ENCODE measurements at places on chromosomes 1 and 21. TPM values are rescaled to one million over a fixed set of nuclear protein-coding genes. Genes with fewer than 3 reads are reported as not detected.

GRCh38 chr21:36704281-36704957 lies 5.5 kb downstream of the SIM2 start:
- no peak overlapping the region for H3K4me3 ChIP-seq
- no peaks in the 10 kb centered on the region for H3K36me3 ChIP-seq
- H3K27me3 ChIP-seq, result peaks cover 100% of the 10 kb centered on the region
- H3K27ac ChIP-seq, result no peak overlapping the region
- peaks cover 20% of the 10 kb centered on the region for H3K4me1 ChIP-seq

GRCh38 chr1:47752559-47752958 lies 244.6 kb downstream of the TRABD2B start:
- no peak overlapping the region for H3K4me3 ChIP-seq
- H3K4me1 ChIP-seq, result no peaks in the 10 kb centered on the region
- no peak overlapping the region for H3K27ac ChIP-seq
- no peaks in the 10 kb centered on the region for H3K36me3 ChIP-seq

- peaks cover 22% of the 10 kb centered on the region for H3K36me3 ChIP-seq
- H3K4me1 ChIP-seq, result peaks cover 10% of the 10 kb centered on the region
- H3K27ac ChIP-seq, result peak overlapping the region; percentile 45
- H3K27me3 ChIP-seq, result no peaks in the 10 kb centered on the region
- DNase-seq, result no peak
Measured at GRCh38 chr1:151989211-151989862, 4.3 kb downstream of the S100A10 start.

- DNase-seq, result no peak
- no peaks in the 10 kb centered on the region for H3K36me3 ChIP-seq
- no peak overlapping the region for H3K27ac ChIP-seq
- peaks cover 4% of the 10 kb centered on the region for H3K4me1 ChIP-seq
- H3K4me3 ChIP-seq, result no peak overlapping the region
Measured at GRCh38 chr1:203217668-203218067, 11.8 kb downstream of the CHIT1 start.

GRCh38 chr1:150561974-150562445 lies 12.8 kb downstream of the ADAMTSL4 start:
- no peaks in the 10 kb centered on the region for H3K27me3 ChIP-seq
- H3K27ac ChIP-seq, result peak overlapping the region; percentile 100
- H3K36me3 ChIP-seq, result no peaks in the 10 kb centered on the region
- peak overlapping the region; percentile 60 for H3K4me3 ChIP-seq

DNA sequence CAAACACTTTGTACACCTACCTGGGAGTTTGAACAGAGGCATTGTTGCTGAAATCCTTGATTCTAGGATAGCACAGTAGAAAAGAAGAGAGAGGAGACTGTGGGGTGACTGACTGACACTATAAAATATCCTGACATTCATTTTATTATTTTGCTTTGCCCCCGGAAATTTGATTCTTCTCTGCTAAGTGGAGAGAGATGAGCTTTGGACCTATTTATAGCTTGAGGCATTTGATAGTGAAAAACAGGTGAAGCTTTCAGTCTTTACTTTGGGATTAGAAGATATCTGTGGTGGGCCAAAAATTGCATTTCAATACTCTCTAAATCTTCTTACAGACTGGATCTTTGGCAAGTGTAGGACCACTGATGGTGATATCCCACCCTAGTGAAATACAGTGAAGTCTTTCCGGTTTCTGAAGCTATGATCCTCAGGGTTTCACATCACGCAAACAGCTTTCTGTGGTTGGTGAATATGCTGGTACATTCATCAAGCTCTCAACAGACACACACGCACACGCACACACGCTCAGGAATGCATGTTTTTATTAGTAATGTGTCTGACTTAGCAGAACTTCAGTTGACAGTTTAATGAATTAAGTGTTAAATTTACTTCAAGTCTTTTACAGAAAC lies at the start of gene AMPD1:
AMPD1 (minus strand) TSS at position 117 of the 629 bp plus-strand sequence; CDS start at position 42, 75 bp downstream.
- DNase-seq, result no peak
- no peaks in the 10 kb centered on the region for H3K36me3 ChIP-seq
- no peak within 1 kb of the TSS for H3K27ac ChIP-seq
- no peaks in the 10 kb centered on the region for H3K4me1 ChIP-seq

GRCh38 chr1:10431070-10431730 lies 967 bp downstream of the CENPS start:
- H3K4me3 ChIP-seq, result peak overlapping the region; percentile 71
- no peak for DNase-seq
- peaks cover 13% of the 10 kb centered on the region for H3K4me1 ChIP-seq
- peak overlapping the region; percentile 7 for H3K27ac ChIP-seq

DNA sequence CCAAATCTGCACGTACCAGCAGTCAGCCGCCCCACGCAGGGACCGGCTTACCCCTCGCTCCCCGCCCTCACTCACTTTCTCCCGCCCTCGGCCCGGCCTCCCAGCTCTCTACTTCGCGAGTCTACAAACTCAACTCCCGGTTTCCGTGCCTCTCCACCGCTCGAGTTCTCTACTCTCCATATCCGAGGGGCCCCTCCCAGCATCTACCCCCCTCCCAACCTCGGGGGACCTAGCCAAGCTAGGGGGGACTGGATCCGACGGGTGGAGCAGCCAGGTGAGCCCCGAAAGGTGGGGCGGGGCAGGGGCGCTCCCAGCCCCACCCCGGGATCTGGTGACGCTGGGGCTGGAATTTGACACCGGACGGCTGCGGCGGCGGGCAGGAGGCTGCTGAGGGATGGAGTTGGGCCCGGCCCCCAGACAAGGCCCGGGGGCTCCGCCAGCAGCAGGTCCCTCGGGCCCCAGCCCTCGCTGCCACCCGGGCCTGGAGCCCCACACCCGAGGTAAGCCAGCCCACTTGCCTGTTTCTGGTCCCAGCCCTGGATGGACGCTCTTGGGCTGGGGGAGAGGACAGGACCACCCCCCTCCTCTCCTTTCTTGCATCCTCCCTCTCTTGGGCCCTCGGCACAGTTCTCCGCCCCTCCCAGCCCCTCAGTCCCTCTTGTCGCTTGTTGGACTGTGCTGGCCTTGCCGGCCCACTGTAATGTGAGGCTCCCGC lies at the start of gene ARTN:
ARTN (plus strand) TSS at position 416 of the 715 bp plus-strand sequence. CDS start 1,856 bp downstream, outside the sequence.
- peaks cover 22% of the 10 kb centered on the region for H3K4me1 ChIP-seq
- no peak for DNase-seq
- H3K27ac ChIP-seq, result no peak within 1 kb of the TSS

DNA sequence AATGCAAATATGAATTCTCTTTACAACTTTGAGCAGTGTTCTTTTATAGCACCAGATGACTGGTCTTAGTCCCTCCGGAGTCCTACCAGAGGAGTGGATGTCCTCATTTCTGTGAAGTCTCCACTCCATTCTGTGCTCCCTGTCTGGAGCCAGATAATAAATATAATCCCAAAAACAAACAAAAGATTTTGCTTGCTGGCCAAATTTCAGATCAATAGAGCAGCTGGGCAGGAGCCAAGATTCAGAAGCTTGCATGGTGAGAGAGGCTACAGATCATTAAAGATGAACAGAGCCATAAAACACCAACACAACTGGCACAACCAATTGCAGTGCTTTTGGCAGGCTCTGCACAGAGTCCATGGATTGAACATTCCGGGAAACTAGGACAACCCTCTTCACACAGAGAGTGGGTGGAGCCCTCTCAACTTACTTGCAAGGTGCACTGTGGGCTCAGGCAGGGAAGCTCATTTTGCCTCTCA lies 231.5 kb upstream of the SNX7 start:
- no peaks in the 10 kb centered on the region for H3K36me3 ChIP-seq
- H3K4me1 ChIP-seq, result no peaks in the 10 kb centered on the region
- no peak for DNase-seq
- no peaks in the 10 kb centered on the region for H3K27me3 ChIP-seq

- no peak for DNase-seq
- no peaks in the 10 kb centered on the region for H3K4me1 ChIP-seq
- no peak overlapping the region for H3K27ac ChIP-seq
- H3K4me3 ChIP-seq, result no peak overlapping the region
Measured at GRCh38 chr1:209661071-209661470, 8.8 kb upstream of the LAMB3 start.

DNA sequence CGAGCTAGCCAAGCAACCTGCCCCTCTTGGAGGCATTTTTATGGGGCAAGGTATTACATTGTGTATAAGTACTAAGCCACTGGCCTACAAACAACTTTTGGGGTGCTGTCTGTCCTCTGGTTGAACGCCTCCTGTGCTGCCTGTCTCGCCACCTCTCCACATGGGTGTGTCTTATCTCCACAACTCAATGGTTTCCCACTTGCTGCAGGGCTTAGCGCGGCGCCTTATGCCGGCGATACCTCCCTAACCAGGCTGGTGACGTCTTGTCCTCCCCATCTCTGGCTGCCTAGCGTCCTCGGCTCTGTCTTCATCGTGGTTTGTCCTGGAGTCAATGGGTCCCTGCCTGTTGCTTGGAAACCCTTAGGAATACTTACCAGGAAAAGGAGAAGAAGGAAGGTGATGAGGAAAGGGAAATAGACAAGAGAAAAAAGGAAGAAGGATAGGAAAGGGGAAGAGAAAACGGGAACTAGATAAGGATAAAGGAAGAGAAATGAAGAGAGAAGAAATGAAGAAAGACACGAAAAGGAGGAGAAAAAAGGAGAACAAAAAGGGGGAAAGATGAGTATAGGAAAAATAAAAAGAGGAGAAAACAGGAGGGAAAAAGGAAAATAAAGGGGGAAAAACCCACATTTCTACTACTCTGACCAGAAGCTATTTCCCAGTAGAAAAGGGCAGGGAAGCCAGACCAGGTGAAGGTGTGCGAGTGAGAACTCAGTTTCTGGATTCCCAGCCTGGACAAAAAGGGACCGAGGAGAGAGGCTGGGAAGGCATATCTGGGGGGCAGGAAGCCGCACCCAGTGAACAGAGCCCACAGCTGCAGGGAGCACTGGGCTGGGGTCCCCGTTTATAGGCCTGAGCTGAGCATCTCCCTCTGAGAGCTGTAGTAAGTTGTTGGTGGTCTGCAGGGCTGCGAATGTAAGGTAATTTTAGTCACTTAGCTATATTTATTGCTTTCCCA lies 86.2 kb downstream of the CLIC6 start:
- no peak overlapping the region for H3K4me3 ChIP-seq
- H3K4me1 ChIP-seq, result no peaks in the 10 kb centered on the region
- no peak for DNase-seq
- H3K27me3 ChIP-seq, result no peaks in the 10 kb centered on the region
- H3K36me3 ChIP-seq, result no peaks in the 10 kb centered on the region
- no peak overlapping the region for H3K27ac ChIP-seq

- H3K36me3 ChIP-seq, result peaks cover 26% of the 10 kb centered on the region
- H3K27ac ChIP-seq, result no peak overlapping the region
- H3K4me1 ChIP-seq, result no peaks in the 10 kb centered on the region
- H3K27me3 ChIP-seq, result no peaks in the 10 kb centered on the region
- H3K4me3 ChIP-seq, result no peak overlapping the region
Measured at GRCh38 chr1:46585312-46585938, 18.6 kb downstream of the MKNK1 start.

DNA sequence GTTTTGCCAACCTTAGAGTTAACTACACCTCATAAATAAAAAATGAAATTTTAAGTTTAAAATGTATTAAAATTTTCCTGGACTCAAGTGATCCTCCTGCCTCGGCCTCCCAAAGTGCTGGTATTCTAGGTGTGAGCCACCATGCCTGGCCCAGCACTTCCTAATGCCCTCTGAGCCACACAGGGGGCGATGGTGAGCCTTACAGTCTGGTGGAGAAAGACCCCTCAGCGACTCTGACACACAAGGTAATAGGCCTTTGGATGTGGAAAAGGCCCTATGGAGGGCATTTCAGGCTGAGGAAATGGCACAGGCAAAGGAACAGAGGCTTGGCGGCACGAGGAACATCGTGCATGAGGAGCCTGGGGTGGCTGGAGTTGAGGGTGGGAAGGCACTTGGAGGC lies 6.7 kb downstream of the CITED4 start:
- DNase-seq, result no peak
- no peaks in the 10 kb centered on the region for H3K36me3 ChIP-seq
- H3K4me3 ChIP-seq, result no peak overlapping the region
- H3K27me3 ChIP-seq, result no peaks in the 10 kb centered on the region

DNA sequence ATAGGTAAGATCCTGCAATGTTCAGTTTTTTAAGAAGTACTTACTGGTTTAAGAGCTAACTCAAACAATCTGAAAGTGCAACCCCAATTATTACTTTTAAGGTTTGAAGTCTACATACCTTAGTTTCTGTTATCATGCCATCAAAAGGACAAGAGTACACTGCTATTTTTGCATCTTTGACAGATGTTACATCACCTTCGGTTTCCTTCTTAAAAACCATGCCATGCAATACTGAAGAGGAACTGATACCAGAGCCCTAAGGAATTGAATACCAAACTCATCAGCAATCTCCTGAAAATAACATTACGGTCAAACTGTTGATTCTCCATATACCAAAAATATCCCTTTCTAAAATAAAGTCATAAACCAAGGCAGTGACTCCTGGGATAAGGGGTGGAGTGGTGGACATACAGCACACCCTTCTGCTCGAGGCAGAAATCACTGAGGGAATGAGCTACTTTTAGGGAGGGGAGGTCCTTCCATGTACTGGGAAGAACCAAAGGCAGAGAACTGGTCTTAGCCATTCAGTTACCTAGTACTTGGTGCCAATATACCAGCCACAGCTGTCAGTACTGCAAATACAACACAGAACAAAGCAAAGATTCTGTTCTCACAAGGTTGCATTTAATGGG lies 8.5 kb downstream of the CCT8 start:
- H3K36me3 ChIP-seq, result peaks cover 100% of the 10 kb centered on the region
- H3K27me3 ChIP-seq, result no peaks in the 10 kb centered on the region
- no peak for DNase-seq
- H3K27ac ChIP-seq, result no peak overlapping the region
- peaks cover 3% of the 10 kb centered on the region for H3K4me1 ChIP-seq

- no peaks in the 10 kb centered on the region for H3K27me3 ChIP-seq
- no peaks in the 10 kb centered on the region for H3K36me3 ChIP-seq
- no peak overlapping the region for H3K4me3 ChIP-seq
- no peak for DNase-seq
Measured at GRCh38 chr1:191240925-191241324, 763.3 kb upstream of the BRINP3 start.

GRCh38 chr1:187275985-187276575 lies 447.3 kb downstream of the PLA2G4A start:
- no peak overlapping the region for H3K27ac ChIP-seq
- H3K4me3 ChIP-seq, result no peak overlapping the region
- DNase-seq, result no peak
- H3K27me3 ChIP-seq, result no peaks in the 10 kb centered on the region
- no peaks in the 10 kb centered on the region for H3K4me1 ChIP-seq

GRCh38 chr1:204802401-204803175 lies 68.1 kb upstream of the NFASC start:
- DNase-seq, result no peak
- H3K27me3 ChIP-seq, result no peaks in the 10 kb centered on the region
- H3K36me3 ChIP-seq, result no peaks in the 10 kb centered on the region
- no peak overlapping the region for H3K4me3 ChIP-seq

GRCh38 chr1:160547422-160547821 lies 24.4 kb upstream of the SLAMF6 start:
- DNase-seq, result no peak
- no peak overlapping the region for H3K4me3 ChIP-seq
- no peaks in the 10 kb centered on the region for H3K27me3 ChIP-seq

GRCh38 chr1:47380699-47381098 lies 35.4 kb upstream of the FOXE3 start:
- no peaks in the 10 kb centered on the region for H3K4me1 ChIP-seq
- no peak overlapping the region for H3K27ac ChIP-seq

The CSF3R gene
- total RNA-seq, result 1.5 TPM

The PHC2 gene
- total RNA-seq, result 99.4 TPM

The SPATA17 gene
- 0.40 TPM for total RNA-seq

The ANGPTL3 gene
- total RNA-seq, result not detected

The PPFIA4 gene
- total RNA-seq, result 26.7 TPM

The HHIPL2 gene
- not detected for total RNA-seq

The CNTN2 gene
- 0.09 TPM for total RNA-seq

The LMOD1 gene
- 6.4 TPM for total RNA-seq

The RBM11 gene
- 0.15 TPM for total RNA-seq

The RHOU gene
- 3.0 TPM for total RNA-seq

The AK5 gene
- total RNA-seq, result 0.71 TPM
